Caki2 (cell line): ENCODE measurements at places on chromosomes 2 and 18.

DNA sequence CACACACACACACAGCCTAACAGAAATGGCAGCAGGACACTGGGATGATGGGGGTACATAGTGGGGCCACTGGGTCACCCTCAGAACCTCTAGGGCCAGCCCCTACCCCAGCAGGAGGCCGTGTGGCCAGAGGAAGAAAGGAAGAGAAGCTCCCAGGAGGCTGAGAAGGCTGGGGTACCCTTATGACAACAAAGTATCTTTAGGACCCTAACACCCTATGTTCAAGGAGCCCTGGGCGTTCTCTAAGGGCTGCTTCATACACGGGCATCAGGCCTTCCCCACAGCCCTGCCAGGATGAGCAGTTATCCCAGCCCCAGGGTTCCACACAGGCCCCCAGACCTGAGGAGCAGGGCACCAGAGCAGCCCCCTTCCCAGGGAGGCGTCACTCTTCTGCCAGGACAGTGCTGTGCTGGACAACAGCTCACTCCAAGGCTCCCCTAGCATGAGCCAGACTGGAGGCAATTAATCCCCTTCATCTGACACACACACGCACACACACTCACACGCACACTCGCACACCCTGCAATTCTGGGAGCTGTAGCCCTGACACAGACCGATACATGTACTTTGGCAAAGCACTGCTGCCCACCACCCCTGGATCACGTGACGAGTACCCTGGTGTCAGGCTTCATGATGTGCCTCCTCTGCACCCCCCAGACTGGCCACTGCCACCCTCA lies 163.6 kb downstream of the TNS1 start:
- DNase-seq: no peak

GRCh38 chr18:79774111-79774510 lies 23.6 kb upstream of the KCNG2 start:
- DNase-seq: no peak

- DNase-seq: no peak
These were observed 6.7 kb upstream of the GPR55 start for GRCh38 chr2:230931556-230932231.

DNA sequence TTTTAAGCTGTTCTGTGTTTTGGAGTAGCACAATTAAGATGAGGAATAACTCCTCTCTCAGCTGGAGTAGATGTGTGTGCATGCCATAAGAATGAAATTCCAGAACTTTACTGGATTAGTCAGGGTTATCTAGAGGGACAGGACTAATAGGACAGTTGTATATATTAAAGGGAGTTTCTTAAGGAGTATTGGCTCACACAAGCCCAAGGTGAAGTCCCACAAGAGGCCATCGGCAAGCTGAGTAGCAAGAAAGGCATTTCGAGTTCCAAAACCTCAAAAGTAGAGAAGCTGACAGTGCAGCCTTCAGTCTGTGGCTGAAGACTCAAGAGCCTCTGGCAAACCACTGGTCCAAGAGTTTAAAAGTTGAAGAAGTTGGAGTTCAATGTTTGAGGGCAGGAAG lies 113.7 kb downstream of the RIT2 start:
- DNase-seq: no peak

DNA sequence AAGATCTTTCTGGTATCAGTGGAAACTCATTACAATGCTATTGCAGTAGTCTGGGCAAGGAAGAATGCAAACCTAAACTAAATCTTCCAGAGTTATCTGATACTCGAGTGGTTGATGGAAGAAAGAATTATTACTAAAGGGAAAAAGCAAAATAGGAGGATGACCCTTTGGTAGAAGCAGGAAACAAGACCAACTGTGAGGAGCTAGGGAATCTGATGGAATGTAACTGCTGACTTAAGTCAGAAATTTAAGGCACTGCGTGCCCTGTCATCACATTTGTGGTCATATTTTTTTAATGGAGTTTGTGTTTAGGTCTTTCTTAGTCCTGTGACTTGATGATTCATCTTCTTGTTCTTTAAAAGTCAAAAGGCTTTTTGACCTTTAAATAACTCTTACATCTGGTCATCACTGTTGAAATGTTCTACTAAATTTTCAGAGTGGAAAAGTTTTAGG lies 36.5 kb upstream of the ARMC9 start:
- DNase-seq: peak; percentile 92

DNA sequence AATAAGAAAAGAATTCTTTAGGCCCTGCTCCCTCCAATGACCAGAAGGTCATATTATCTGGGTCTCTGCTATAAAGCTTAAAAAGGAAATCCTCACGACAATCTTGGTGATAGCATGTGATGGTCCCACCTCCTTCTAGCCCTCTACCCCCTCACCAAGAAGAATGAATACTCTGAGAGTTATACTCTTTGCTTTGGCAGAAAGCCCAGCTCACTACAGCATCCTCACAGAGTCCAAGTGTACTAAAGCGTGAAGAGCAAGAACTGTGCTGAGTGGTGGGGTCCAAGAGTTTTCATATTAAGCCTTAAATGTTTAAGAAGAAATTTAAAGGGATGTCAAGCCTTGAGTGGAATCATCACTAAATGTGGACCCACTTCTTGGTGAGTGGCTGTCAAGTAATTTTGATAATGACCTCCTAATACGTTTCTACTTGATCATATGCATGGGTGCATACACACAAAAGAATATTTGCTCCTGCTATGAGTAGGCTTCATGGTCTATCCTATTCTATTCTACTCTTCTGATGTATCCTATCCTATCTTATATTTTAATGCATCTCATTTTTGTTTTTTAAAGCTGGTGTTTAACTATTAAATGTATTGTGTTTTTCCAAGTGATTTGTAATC lies 16.5 kb upstream of the SERPINB7 start:
- peak; percentile 31 for DNase-seq

DNA sequence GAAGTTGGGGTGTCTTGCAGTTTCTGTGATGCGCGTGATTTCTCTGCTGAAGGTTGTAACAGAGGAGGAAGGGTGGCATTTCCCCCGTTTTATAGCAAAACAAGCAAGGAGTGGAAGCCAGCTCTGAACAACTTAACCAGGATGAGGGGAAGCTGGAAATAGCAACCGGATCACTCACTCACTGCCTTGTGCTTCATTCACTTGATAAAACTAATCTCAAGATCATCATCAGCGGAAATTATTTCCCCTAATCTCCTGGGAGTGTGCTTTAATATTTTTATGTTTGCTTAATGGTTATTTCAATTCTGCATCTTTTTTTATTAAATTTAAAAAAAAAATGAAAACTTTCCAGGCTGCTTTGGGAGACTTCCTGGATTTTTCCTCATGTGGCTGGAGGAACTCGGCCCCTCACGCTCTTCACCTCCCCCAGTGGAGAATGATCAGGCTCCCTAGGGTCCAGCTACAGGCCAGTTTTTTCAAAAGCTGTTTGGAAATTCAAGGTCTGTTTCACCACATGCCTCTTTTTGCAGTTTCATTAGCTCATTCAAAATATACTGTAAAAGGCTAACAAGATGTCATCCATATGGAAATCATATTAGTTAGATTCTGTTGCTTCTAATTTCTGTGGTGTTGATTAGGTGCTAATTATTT lies 31.7 kb downstream of the CABLES1 start:
- DNase-seq: no peak

DNA sequence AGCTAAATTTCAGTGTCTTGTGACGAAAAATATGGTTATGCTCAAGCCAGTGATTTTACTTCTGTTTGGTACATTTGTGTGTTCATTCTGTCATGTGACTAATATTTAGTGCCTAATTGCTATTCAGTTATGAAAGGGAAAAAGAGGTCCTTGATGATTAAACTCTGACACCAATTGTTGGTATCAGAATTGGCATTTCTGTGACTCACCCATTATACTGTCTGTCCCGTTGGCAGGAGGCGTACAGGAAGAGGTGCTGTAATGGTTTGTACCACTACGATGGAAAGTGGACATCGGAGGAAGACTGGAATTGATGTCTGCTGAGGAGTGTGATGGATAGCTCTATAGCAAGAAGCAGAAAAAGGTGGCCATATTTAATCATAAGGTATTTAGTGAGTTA lies 310.4 kb upstream of the CCDC68 start:
- DNase-seq: no peak

DNA sequence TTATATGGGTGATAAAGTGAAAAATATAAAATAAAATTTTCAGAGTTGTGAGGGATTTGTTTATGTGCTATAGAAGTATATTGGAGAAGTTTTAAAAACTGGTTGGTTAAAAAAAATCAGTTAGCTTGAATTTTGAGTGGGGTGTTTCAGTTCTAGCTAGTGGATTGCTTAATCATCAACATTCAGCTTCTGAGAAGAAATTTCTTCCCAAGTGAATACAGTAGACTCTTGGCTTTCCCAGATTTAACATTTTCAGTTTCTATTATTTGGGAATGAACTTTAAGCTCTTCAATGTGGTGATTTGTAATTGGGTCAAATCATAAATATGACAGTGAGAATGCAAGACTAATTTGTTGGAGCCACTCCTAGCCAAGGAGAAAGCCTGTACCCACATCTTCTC lies 120.8 kb downstream of the PLCL1 start:
- no peak for DNase-seq

DNA sequence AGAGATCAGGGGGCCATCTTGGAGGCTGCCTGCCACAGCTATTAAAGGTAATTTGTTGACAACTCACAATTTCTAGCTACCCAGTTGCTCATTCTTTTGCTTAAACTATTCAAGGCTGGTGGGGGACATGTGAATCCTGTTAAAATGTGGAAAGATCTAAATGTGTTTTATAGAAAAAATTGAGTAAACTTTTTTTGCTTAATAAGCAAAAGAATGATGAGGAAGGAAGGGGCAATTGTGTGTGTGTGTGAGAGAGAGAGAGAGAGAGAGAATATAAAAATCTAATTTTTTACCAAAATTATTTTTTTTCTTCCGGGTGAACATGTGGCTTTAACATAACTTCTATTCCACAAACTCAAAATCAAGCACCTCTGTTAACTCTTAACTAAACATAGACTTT lies 5.2 kb upstream of the IL1RL1 start:
- no peak for DNase-seq

- DNase-seq: no peak
These were observed 305.5 kb downstream of the IKZF2 start for GRCh38 chr2:212845941-212846340.

DNA sequence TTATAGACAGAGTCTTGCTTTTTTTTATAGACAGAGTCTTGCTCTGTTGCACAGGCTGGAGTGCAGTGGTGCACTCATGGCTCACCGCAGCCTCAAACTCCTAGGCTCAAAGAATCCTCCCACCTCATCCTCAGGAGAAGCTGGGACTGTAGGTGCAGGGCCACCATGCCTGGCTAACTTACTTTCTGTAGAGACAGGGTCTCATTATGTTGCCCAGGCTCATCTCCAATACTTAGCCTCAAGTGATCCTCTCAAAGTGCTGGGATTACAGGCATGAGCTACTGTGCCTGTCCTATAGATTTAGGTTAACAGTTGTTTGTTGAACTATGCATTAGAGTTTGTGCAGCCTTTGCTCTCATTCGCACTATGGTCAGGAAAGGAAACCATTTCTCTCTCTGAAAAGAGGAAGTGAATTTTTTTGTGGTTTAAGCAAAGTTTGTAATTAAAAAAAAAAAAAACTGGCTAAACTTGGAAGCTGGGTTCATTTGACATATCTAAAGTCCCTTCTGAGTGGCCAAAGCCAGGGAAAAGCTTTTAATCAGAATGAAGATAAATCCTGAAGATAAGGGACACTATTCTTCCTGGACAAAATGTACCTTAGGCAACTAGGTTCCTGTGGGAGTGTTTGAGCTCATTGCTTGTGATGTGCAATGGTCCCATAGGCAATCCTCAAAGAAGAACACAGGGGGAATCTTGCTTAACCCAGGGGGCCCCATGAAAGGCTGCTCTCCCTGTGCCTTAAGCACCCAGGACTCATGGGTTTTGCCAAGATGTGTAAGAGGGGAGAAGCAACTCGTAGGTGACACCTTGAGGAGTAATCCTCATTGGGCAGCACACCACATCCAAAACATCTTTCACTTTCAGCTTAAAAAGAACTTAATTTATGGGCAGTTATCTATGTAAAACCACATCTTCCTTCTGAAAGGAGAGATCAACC lies 201.7 kb downstream of the MREG start:
- no peak for DNase-seq

- peak; percentile 39 for DNase-seq
These were observed 28.0 kb downstream of the GCG start for GRCh38 chr2:162123806-162124758.

DNA sequence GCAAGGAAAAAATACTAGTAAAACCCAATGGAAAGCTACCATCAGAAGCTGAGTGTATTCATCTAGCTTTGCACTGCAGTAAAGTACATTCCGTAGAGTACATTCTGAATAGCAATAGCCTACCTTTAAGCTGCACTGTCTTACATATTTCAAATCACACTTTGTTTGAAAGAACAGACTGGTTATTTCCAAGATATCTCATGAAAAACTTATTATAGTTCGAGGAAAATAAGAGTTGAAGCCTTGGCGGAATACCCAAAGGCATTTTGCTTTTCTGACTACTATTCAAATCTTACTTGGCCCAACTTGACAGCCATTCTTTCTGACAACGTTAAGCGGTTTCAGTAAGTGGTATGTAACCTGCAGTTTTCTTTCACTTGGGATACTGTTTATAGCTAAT lies 177.6 kb downstream of the NRXN1 start:
- DNase-seq: no peak

- DNase-seq: peak; percentile 25
These were observed 644 bp downstream of the PTGR3 start for GRCh38 chr18:75208155-75208835.

DNA sequence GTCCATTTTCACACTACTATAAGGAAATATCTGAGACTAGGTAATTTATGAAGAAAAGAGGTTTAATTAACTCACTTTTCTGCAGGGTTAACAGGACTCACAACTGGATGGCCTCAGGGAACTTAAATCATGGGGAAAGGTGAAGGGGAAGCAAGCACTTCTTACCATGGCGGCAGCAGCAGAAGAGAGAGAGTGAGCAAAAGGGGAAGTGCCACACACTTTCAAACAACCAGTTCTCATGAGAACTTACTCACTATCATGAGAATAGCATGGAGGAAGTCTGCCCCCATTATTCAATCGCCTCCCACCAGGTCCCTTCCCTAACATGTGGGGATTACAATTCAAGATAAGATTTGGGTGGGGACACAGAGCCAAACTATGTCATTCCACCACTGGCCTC lies 55.1 kb upstream of the NETO1 start:
- no peak for DNase-seq

- DNase-seq: no peak
These were observed 50.5 kb downstream of the USP37 start for GRCh38 chr2:218517434-218518206.

GRCh38 chr2:233156001-233156400 lies 95.5 kb upstream of the ATG16L1 start:
- no peak for DNase-seq

- DNase-seq: no peak
These were observed 756.6 kb downstream of the RNF144A start for GRCh38 chr2:7673853-7674252.

- no peak for DNase-seq
These were observed 90.1 kb upstream of the SERTAD2 start for GRCh38 chr2:64743739-64744330.

- DNase-seq: peak; percentile 15
These were observed 51.7 kb downstream of the SOS1 start for GRCh38 chr2:39069136-39069515.

DNA sequence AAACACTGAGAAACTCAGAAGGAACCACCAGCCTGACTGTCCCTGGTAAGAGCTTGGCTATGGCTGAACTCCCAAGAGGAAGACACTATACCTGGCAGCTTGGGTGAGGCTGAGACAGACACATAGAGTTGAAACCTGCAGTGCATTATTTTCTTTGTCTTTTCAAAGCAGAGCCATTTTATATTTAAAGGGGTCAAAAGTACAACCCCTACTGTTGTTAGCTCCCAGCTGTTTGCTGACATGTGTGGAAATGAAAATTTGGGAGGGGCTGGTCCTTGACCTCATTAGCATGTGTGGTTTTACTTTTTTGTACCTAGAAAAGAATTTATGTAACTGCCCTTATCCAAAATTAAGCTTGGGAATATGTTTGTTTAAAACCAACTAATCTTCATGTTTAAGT lies 309.0 kb downstream of the RPRM start:
- no peak for DNase-seq
